ENCODE measurements at places on chromosomes 12 and 14.
A peak's percentile ranks its signal among the peaks of the same experiment; 100 is the strongest.

GRCh38 chr14:104075530-104076151, 9.9 kb upstream of the ASPG start:
- no peak for DNase-seq

DNA sequence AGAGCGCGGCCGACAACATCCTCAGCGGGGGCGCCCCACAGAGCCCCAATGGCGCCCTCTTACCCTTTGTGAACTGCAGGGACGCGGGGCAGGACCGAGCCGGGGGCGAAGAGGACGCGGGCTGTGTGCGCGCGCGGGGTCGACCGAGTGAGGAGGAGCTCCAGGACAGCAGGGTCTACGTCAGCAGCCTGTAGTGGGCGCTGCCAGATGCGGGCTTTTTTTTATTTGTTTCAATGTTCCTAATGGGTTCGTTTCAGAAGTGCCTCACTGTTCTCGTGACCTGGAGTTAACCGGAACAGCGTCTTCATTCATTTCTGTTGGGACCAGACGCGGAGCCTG, 103.8 kb upstream of the FKBP4 start:
- no peak for DNase-seq

GRCh38 chr12:29782871-29783772, 620 bp downstream of the TMTC1 start:
- DNase-seq, result peak; percentile 25

DNA sequence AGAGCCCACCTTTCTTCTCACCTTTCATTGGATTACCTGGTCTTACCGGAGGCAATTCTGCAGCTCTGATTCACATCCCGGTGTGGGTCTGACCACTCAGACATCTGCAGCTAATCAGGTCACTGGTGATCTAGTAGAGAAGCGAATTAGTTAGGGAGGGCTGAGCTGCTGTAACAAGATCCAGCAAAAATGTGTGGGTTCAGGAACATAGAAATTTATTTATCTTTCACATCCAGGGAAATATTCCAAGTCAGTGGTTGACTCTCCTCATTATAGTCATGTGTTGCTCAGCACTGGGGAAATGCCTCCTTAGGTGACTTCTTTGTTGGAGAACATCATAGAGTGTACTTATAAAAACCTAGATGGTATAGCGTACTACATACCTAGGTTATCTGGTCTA, 218.7 kb upstream of the PELI2 start:
- DNase-seq, result peak; percentile 22

- peak; percentile 27 for DNase-seq
These were observed 61.5 kb downstream of the LGMN start for GRCh38 chr14:92686900-92687427.

DNA sequence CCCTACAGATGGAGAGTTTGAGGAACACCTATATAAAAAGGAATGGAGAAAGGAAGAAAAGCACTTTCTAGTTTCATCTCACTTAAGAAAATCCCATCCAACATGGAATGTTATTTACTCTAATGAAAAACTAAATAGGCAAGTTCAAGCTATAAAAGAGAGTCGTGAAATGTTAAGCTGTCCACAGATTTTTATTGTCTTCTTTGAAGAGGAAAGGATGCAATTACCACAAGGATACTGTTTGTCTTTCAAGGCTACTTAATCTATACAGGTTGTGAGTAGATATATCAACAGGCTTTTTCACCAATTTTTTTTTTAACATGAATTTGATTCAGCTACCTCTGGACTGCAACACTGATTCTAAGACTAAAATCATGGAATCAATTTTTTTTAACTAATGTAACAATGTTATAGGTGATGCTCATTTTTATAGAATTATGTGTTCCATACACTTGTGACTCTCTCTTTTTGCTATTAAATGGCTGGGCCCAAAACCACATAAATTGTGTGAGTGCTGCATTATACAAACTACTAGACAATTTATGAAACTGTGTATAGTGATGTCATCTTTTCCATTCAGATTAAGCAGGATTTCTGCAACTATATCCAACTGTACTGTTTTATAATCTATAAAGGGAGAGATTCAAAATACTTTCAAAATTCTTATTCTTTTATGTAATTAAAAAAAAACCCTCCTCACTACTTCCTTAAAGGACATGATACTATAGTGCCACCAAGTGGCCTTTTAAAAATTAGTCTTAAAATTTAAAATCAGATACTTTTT, 26.8 kb upstream of the BMAL2 start:
- DNase-seq, result peak; percentile 37

GRCh38 chr12:92400006-92400405, 254.4 kb upstream of the BTG1 start:
- DNase-seq, result no peak

- no peak for DNase-seq
These were observed 17.6 kb downstream of the PTPRB start for GRCh38 chr12:70619471-70620152.

- no peak for DNase-seq
These were observed 650 bp downstream of the LLPH start for GRCh38 chr12:66129934-66130266.

DNA sequence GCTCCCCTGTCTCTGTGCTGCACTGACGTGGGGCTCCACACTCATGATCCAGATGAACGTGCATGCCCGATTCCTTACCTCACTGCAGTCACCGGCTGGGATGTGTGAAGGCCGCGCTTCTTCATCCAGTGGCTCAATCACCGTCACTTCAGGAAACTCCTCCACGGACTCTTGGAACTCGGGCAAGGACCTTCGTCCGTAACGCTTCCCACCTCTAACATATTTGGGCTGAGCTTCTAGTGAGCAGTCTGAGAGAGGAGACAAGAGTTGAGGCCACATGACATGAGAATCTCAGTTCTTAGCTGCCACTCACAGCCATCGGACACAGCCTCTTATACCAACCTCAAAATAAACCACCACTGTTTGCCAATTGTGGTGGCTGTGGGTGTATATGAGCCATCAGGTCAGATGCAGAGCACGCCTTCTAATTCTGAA, 38.3 kb downstream of the NIN start:
- no peak for DNase-seq

GRCh38 chr14:88188745-88189416, 134.2 kb downstream of the KCNK10 start:
- no peak for DNase-seq

DNA sequence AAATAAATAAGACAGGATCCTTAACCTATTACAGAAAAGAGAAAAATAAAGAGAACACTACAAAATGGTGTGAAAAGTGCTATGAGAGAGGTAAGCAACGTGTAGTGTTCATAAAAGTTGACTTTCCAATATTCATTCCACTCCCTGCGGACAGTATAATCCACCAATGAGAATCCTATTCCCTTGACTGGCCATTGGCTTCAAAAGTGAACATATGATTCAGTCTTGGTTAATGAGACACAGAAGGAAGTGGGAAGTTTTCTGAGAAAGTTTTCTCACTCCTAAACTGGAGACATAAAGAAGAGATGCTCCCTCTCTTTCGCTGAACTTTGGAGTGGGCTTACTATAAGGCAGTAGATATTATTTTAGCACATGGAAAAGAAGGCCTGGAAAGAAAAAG, 153.1 kb downstream of the PAWR start:
- DNase-seq, result no peak

DNA sequence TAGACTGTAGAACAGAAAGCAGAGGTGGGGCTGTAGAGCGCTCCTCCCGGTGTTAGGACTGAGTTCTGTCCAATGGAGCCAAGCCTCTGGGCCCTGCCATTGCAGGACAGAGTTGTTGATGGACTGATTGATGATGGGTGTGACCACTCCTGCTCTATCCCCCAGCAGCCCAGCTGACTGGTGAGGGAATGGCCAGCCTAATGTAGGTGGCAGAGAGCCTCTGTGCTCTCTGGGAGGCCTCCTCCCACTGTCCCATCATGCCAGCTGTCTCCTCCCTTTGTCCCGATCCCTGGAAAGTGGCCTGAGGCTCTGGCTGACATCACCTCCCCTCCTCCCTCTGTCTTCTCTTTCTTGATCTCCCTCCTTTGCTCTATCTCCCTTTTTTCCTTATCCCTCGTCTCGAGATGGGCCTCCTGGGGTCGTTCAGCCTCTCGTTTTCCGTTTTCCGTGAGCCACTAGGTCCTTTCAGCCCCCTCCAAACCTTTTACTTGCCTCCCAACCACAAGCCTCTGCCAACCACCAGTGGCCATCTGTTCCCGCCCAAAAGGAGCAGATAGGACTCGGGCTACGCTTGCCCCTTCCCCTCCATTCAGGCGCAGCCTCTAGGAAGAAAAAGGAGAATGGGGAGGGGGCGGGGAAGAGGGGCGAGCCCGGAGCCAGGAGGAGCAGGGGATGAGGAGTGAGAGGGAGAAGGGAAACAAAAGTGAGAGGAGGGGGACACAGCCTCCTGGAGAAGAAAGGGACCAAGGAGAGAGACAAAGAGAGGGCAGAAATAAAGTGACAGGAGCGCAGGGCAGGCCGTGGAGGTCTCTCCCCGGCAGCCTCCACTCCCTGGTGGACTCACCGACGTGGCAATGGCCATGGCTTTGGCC, 572 bp downstream of the EFS start:
- no peak for DNase-seq

DNA sequence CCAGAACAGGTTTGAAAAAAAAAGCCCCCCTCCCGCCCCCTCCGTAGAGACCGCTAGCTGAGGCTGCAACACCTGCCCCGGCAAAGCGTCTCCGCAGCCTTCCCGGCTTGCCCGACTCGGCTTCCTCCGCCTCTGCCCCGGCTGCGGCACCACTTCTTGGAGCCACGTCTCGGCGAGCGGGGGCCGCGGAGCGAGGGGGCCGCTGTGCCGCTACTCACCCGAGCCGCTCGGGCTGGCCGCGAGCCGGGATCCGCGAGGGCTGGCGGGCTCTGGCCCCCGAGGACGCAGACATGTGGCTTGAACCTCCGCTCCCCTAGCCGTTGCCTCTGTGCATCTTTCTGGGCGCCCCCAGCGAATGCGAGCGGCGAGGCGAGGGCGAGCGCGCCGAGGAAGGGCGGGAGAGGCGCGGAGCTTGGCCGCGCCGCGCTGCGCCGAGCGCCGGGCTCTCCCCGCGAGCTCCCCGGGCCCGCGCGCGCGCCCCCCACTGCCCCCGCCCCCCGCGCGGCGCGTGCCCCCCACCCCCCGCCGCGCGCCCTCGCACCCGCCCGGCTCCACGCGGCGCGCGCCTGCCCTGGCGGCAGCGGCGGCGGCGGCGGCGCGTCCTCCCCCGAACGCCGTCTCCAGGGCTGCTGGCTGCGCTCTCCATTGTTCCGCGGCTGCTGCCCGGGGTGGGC, 249.5 kb downstream of the APAF1 start:
- no peak for DNase-seq

DNA sequence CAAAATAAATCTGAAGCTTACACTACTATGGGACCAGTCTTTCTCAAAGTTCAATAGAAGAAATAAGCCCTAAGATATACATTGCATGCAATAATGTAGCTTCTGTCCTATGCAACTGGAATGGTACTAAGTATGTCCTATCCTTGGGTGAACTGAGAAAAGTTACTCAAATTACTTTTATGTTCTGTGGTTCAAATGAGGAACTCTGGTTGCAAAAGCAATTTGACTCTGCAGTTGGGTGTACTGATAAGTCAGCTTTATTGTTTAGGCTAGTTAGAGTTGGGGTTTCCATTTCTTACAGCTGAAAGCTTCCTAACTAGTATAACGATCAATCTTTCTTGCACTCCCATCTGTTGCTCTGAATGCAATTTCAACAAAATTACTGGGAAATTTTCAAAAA, 29.2 kb downstream of the GPR135 start:
- DNase-seq, result no peak

DNA sequence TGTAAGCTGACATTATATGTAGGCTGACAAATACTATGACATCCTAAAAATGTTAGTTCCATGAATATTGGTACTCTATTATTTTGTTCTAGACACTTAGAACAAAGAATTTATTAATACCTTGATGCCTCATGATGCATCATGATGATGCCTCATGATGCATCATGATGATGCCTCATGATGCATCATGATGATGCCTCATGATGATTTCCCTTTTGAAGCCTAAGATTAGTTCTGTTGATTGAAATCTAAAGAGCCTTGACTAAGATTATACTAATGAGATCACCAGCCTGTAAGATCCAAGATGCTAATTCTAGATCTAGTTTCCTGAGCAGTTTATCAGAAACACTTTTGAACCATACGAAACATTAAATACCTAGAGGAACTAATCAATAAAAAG, 4.6 kb upstream of the CEP128 start:
- no peak for DNase-seq

DNA sequence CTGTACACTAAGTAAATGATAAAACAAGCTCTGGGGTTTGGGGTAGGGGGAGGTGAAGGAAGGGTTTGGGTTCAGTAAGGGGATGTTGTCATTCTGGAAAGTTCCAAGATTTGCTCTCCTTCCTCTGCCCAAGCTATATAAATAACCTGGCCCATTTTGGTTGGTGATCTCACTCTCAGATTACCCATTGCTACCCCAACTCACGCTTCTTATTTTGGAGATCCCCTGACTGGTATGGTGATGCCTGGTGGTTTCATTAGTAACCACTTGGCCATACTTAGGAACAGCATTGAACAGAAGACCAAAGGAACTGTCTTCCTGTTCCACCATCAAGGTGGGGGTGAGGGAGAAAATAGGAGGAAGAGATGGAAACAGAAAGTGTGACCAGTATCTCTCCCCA, 259.6 kb upstream of the TBX3 start:
- no peak for DNase-seq

- no peak for DNase-seq
These were observed 60.2 kb downstream of the GXYLT1 start for GRCh38 chr12:42084522-42084921.

GRCh38 chr12:1885599-1886245, 32.7 kb downstream of the CACNA2D4 start:
- no peak for DNase-seq

- no peak for DNase-seq
These were observed 96.0 kb upstream of the WSCD2 start for GRCh38 chr12:108033090-108033489.

- DNase-seq, result no peak
These were observed 23.2 kb upstream of the RAP1B start for GRCh38 chr12:68587448-68587873.

DNA sequence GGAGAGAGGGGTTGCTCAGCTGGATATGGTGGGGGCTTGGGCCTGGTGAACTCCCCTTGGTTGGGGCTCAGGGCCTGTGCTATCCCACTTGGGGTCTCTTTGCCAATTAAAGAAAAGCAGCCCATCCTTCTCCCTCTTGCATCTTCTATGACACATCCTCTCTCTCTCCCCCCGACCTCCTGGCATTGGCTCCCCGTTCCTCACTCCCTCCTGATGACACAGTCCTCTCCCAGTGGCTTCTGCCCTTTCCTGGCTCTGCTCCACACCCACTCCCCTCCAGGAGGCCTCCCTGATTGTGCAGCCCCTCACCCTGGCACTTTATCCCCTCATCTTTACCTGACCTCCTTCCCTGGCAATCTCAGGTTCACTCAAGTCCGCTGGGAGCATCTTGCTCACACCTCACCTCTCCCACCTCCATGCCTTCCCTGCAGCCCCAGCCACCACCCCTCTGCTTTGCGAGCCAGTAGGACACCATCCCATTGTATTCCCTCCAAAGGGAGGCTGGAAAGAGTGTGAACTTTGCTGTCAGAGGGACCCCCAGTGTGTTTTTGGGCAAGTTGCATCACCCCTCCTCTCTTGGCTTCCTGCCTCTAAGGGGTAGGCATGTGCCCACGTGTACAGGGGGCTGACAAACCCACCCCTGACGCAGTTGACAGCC, 10.7 kb downstream of the KRT80 start:
- no peak for DNase-seq

All from stromal cell of bone marrow (primary cell).